ENCODE measurements at places on chromosomes 6 and 20. TPM values are rescaled to one million over a fixed set of nuclear protein-coding genes. Genes with fewer than 3 reads are reported as not detected.

DNA sequence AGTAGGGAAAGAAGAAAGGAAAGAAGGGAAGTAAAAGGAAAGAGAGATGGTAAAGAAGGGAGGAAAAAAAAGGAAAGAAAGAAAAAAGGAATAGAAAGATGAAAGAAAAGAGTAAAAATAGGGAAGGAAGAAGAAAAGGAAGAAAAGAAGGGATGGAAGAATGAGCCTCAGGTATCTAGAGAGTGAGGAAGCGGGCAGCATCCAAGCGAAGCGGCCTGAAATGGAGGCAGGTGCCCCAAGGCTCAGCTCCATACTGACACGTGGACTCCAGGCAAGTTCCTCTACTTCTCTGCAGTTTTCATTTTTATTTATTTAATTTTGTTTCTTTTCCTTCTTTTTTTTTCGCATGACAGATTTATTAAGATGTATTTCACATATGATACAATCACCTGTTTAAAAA, 373.1 kb downstream of the ESR1 start:
- peaks cover 56% of the 10 kb centered on the region for H3K4me1 ChIP-seq
- H3K27ac ChIP-seq: peak overlapping the region; percentile 86

DNA sequence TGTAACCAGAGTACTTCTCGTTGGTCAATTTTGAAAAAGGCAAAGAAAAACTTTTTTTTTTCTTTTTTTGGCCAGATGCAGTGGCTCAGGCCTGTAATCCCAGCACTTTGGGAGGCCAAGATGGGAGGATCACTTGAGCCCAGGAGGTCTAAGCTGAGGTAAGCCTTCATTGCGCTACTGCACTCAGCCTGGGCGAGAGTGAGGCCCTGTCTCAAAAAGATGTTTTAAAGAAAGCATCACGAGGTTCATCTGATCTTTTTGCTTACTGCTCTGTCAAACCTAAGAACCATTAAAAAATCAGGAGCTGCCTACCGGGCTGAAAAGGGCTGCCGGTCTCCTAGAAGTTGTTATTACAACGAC, 607 bp downstream of the LYRM2 start:
- peak overlapping the region; percentile 81 for H3K4me3 ChIP-seq

DNA sequence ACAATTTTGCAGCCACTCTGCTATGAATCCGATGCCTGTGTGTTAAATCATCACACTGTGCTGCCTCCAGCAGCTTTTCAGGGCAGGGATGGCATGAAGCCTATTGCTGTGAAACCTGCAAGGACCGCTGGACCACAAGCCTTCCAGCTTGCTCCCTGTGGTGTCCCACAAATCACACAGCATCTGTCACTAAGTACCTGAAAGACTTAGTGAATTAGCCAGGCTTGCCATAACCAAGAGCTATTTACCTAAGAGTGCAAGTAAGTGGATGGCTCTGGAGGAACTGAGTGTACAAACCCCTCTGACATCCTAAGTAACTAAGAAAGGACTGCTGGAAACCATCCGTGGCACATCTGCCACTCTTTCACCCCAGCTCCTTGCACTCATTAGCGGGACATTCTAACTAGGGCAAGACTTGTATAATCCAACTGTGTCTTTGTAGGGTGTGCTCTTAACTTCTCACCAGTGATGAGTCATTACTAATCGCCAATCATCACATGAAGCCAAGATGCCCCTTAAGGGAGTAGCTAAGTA, 34.7 kb downstream of the FOXQ1 start:
- no peak overlapping the region for H3K4me3 ChIP-seq
- peaks cover 46% of the 10 kb centered on the region for H3K27me3 ChIP-seq
- no peak overlapping the region for H3K27ac ChIP-seq
- H3K36me3 ChIP-seq: peaks cover 15% of the 10 kb centered on the region
- no peaks in the 10 kb centered on the region for H3K4me1 ChIP-seq

DNA sequence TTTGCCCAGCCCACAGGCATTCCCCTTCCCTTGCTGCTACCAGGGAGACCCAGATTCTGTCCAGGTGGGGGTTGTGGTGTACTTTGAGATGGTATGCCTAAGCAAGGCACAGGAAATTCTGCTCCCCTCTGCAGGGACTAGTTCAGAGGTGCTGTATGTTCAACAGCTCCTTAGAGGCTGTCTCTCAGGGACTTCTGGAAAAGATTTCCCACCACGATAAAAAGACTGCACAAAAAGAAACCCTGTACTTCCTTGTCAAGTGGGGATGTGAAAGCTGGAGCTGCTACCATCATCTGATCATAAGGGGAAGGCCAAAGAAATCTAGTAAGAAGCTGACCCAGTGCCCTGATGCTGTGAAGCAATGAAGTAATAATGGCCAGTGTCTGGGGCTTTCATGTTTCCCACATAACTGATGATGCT, 51.5 kb upstream of the SMIM29 start:
- H3K4me1 ChIP-seq: peaks cover 14% of the 10 kb centered on the region
- no peak for DNase-seq
- no peaks in the 10 kb centered on the region for H3K36me3 ChIP-seq
- H3K27ac ChIP-seq: no peak overlapping the region

ULBP1 gene
- 9.4 TPM for total RNA-seq

GRCh38 chr6:33820243-33820642, 16.4 kb upstream of the MLN start:
- peaks cover 7% of the 10 kb centered on the region for H3K27me3 ChIP-seq
- H3K4me3 ChIP-seq: no peak overlapping the region
- DNase-seq: no peak
- no peaks in the 10 kb centered on the region for H3K4me1 ChIP-seq

DNA sequence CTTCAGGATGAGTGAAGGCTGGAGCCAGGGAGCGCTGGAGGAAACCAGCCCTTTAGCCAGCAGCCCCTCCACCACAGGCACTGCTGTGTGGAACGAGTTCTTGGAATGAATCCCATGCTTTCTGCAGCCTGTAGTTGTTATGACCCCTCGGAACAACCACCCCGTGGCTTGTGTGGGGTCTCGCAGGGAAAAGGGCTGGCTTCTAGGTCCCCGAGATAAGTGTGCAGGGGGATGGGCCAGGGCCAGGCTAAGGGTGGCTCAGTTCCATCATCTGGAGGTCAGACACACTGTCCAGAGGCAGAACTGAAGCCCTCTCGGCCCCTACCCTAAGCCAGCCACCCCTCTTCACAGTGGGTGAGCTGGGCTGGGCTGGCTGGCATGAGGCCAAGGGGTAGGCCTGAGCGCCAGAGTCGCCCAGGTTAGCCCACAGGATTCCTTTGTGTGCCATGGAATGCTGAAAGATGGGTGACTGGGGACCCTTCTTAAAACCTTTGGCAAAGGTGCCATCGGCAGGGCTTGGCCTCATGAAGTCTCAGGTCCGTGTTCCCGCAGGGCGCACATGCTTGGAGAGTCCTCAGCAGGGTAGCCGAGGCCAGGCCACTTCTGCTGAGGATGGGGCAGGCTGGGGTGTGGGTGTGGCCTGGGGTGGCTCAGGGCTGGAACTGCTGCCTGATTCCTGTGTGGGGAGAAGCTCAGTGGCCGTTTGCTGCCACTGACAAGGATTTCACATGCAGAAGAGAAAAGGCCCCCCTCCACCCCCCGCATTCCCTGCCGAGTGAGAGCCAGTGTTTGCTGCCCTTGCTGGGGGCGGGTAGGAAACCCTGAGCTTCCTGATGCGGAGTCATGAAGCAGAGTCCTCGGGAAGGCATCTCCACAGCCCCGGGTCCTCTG, 24.6 kb downstream of the SPATA2 start:
- no peak for DNase-seq
- H3K27me3 ChIP-seq: no peaks in the 10 kb centered on the region
- H3K4me3 ChIP-seq: no peak overlapping the region
- H3K4me1 ChIP-seq: peaks cover 62% of the 10 kb centered on the region

BTN1A1 gene
- total RNA-seq: 0.10 TPM

HLA-DQA1 gene
- 2.2 TPM for total RNA-seq

DNA sequence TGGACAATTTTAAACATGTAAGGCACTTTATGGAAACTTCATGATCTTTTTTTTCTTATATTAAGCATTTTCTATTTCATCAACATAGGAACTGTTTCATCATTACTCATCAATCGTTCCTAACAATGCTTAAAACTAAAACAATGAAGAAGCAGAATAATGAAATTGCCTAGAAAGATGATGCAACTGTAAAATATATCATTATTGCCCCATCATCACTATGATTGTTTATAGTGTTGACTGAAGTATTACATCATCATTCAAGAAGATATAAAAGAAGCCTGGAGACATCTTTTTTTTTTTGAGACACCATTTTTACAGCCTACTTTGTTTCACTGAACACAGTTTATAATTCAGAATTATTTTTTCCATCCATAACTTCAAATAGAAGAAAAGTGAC, 147.2 kb downstream of the TRDN start:
- H3K36me3 ChIP-seq: no peaks in the 10 kb centered on the region
- DNase-seq: no peak
- H3K4me1 ChIP-seq: no peaks in the 10 kb centered on the region

DNA sequence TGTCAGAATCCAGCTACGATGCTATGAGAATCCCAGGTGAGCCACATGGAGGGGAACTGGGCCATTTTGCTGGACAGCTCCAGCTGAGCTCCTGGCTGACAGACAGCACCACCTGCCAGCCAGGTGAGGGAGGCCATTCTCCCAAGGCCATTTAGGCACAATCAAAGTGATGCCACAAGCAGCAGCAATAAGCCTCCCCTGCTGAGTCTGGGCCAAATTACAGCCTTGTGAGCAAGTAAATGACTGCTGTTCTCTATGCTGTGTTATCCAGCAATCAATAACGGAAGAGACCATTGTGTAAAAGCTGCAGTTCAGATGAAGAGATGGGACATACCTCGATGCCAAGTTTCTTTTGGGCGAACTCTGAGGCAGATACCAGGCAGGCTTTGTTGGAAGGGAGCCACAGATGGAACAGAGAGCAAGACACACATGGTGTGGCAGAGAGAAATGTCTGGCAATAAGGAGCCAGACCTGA, 14.0 kb upstream of the SCGN start:
- no peak overlapping the region for H3K4me3 ChIP-seq
- H3K4me1 ChIP-seq: no peaks in the 10 kb centered on the region
- DNase-seq: no peak
- H3K36me3 ChIP-seq: no peaks in the 10 kb centered on the region
- H3K27me3 ChIP-seq: peaks cover 52% of the 10 kb centered on the region
- H3K27ac ChIP-seq: no peak overlapping the region

- no peaks in the 10 kb centered on the region for H3K4me1 ChIP-seq
- DNase-seq: no peak
- no peak overlapping the region for H3K4me3 ChIP-seq
- H3K27ac ChIP-seq: no peak overlapping the region
- H3K27me3 ChIP-seq: peaks cover 10% of the 10 kb centered on the region
- no peaks in the 10 kb centered on the region for H3K36me3 ChIP-seq
These were observed 36.1 kb downstream of the CAP2 start for GRCh38 chr6:17429383-17430061.

TRIM15 gene
- total RNA-seq: 0.84 TPM

F13A1 gene
- total RNA-seq: not detected

- no peaks in the 10 kb centered on the region for H3K27me3 ChIP-seq
- peaks cover 2% of the 10 kb centered on the region for H3K36me3 ChIP-seq
- DNase-seq: no peak
- peaks cover 23% of the 10 kb centered on the region for H3K4me1 ChIP-seq
These were observed 7.4 kb downstream of the TCEA2 start for GRCh38 chr20:64070244-64070993.

PLN gene
- total RNA-seq: not detected

SLC22A1 gene
- total RNA-seq: 2.4 TPM

DNA sequence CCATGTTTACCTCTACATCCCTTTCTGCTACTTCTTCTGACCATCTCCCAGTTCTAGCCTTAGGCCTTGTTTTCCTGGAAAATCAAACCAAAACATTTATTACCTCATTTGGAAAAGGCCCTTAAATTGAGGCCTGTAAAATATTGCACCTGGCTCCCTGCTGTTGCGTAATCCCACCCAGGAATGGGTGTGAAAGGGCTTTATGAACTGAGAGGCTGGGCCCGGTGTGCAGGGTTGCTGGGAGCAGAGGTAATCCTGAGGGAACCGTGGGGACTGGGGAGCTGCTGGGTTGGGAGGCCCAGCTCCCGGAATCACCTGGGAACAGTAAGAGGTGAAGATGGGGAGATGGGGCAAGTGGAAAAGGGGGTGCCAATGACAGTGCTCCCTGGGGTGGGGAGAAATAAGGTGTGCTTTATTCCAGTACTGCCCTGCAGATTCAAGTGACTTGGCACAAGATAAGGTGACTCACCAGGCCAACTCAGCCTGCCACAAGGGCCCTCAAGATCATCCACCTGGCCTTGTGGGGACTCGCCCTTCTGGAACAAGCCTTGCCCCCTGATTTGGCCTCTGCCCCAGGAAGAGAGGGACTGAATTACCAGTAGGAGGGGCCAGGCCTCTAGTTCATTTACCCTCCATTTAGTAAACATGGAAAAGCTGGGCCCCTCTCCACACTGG, 44.2 kb downstream of the KCNK5 start:
- DNase-seq: no peak
- H3K36me3 ChIP-seq: no peaks in the 10 kb centered on the region
- no peak overlapping the region for H3K4me3 ChIP-seq
- H3K27me3 ChIP-seq: no peaks in the 10 kb centered on the region
- H3K4me1 ChIP-seq: peaks cover 12% of the 10 kb centered on the region

DNA sequence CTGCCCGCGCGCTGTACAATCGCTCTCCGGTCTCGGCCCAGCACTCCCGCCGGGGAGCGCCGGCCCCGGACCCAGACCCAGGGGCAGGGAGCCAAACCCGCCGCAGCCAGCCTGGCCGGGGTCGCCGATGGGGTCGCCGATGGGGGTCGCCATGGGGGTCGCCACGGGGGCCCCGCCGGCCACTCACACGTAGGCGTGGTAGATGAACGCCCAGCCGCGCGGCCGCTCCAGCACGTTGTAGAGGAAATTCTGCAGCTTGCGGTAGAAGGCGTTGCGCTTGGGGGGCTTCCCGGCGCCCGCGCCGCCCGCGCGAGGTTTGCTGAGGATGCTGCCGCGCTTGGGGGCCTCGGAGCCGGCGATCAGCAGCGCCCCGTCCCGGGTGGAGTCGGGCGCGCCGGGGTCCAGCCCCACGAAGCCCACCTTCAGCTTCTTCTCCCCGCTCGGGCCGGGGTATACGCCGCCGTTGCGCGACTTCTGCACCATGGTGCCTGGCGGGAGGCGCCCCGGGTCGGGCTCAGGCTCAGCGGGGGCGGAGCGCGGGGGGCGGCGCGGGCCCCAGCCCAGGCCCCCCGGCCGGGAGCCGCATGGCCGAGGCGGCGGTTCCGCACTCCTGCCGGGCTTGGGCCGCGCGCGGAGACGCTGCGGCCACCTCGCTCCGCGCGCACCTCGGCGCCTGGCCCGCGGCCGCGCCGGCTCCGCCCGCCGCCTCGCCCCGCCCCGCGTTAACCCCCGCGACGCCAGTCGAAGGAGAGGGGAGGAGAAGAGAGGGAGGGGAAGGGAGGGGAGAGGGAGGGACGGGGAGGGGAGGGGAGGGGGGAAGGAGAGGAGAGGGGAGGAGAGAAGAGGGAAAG, at the start of gene KCNQ2:
KCNQ2 (minus strand) TSS at position 675 of the 851 bp plus-strand sequence; CDS start at position 483, 192 bp downstream.
- no peak for DNase-seq
- H3K36me3 ChIP-seq: no peaks in the 10 kb centered on the region
- peaks cover 10% of the 10 kb centered on the region for H3K4me1 ChIP-seq
- H3K4me3 ChIP-seq: peak within 1 kb of the TSS; percentile 40
- H3K27ac ChIP-seq: no peak within 1 kb of the TSS

Data from activated T-cell treated with anti-CD3 and anti-CD28 coated beads, Interleukin-2, amount 50 U/mL, for 72 hours (primary cell).